ENCODE measurements at places on chromosomes 5 and 9. TPM values are rescaled to one million over a fixed set of nuclear protein-coding genes. Genes with fewer than 3 reads are reported as not detected.

LRRC19 gene
- total RNA-seq: 0.55 TPM

PCDH1 gene
- total RNA-seq: 33.2 TPM

GFI1B gene
- 0.15 TPM for total RNA-seq

DCAF12 gene
- total RNA-seq: 14.4 TPM

PCDHA2 gene
- not detected for total RNA-seq
